CD4-positive, alpha-beta T cell treated with Interleukin-2 at 100 ng/mL for 4 hours (primary cell): ENCODE measurements at places on chromosomes 11 and 22.
A peak's percentile ranks its signal among the peaks of the same experiment; 100 is the strongest.

- peak; percentile 3 for DNase-seq
Measured at GRCh38 chr22:18110194-18110953, at the start of gene TUBA8. Gene TUBA8, plus strand, starts transcription at chr22:18110809. Its CDS starts 57 bp downstream, at chr22:18110866.

GRCh38 chr11:117809236-117810055 is 12.4 kb upstream of the DSCAML1 start:
- peak; percentile 45 for DNase-seq

- no peak for DNase-seq
Measured at GRCh38 chr11:26231252-26231661, 100.7 kb upstream of the ANO3 start.

DNA sequence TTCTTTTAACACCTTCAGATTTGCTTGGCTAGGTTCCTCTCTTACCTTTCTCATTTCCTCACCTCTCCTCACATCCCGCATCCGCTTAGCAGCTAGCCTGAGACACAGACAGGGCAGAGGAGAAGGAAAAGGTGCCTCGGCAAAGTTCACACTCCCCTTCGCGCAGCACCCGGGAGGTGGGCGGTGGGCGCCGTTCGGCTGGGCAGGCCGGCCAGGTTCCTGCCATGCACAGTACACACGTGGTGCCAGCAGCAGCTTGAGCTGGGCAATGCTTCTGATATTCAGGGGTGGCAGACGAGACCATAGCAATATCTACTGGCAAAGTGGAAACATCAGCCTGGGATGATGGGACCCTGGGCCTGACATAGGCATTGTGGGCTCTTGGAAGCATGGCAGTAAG is 3.3 kb downstream of the NTM start:
- DNase-seq = no peak

DNA sequence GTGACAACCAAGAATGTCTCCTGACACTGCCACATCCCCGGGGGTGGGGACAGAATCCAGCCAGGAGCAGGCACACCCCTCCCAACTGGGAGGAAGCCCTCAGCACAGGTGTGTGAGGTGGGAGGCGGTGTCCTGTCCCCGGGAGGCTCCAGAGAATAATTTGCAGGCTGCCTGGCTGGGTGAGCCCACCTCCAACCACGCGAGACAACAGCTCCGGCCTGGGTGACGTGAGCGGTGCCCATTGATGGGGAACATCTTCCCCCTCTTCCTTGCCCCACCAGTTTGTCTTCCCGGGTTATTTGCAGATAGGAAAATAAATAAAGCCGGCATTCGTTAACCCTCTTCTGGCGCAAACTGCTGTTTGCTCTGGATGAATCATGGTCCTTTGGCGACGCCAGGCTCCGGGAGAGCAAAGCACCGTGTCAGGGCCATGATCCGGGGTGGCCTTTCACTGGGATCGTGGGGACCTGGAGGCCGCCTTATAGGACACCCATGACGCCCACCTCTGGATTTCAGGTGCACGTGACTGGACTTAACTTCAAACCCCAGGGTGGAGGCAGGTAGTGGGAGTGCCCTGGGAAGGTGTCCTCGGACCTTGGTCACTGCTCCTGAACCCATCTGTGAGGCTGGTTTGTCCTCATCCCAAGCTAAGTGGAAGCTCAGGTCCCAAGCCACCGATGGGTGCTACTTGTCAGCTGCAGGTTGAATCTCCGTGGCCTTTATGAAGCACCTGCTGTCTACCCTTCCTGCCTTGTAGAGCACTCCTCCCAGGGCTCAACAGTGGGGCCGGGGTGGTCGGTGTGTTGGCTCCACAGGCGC is 13.9 kb downstream of the CCND1 start:
- no peak for DNase-seq

GRCh38 chr11:44464741-44465140 is 100.7 kb upstream of the CD82 start:
- DNase-seq = no peak

GRCh38 chr11:64372802-64373597 is 14.0 kb downstream of the RPS6KA4 start:
- no peak for DNase-seq

- no peak for DNase-seq
Measured at GRCh38 chr11:44627165-44627789, 61.8 kb downstream of the CD82 start.

GRCh38 chr11:112902361-112903011 is 58.7 kb upstream of the NCAM1 start:
- no peak for DNase-seq

DNA sequence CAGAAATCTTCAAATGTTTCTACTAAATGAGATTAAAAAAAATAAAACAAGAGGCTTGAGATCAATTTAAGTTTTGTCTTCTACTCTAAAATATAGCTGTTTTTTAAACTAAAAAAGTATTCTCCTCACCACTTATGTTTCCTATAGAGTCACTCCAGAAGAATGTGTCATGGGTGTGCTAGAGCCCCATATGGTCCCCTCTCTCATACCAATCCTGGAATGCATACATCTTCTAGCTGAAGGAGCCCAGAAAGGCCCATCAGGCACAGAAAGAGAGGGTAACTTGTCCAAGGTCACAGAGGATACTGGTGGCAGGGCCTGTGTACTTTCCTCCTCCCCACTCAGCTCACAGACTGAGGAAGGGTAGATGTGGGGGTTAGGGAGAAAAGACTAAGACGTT is 34.4 kb downstream of the RELT start:
- DNase-seq = no peak

GRCh38 chr11:12966002-12966401 is 43.1 kb upstream of the RASSF10 start:
- no peak for DNase-seq

GRCh38 chr11:91147885-91148284 is 925.0 kb upstream of the CHORDC1 start:
- DNase-seq = no peak

GRCh38 chr22:32668254-32669094 is 133.0 kb upstream of the TIMP3 start:
- no peak for DNase-seq

- DNase-seq = peak; percentile 15
Measured at GRCh38 chr11:59199546-59200422, 12.9 kb downstream of the MPEG1 start.

DNA sequence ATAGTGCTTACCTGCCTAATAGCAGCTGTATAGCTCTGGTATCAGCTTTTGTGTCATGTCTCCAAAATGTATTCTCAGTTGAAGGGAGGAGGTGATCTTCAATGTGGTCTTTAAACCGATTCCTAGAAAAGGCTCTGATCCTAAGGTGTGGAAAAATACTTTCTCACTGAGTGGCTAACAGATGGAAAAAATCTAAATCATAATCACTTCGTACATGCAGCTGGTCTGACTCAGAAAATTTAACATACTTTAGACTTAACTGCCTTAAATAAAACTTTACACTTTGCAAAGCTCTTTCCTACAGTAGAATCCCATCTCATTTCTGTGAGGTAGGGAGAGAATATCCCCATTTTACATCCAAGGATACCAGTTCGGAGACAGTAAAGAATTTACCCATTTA is 38.0 kb downstream of the C2CD3 start:
- no peak for DNase-seq

- DNase-seq = peak; percentile 15
Measured at GRCh38 chr11:48081151-48082010, 101.0 kb downstream of the PTPRJ start.

- DNase-seq = no peak
Measured at GRCh38 chr22:42548597-42549330, 5.0 kb upstream of the SERHL2 start.

DNA sequence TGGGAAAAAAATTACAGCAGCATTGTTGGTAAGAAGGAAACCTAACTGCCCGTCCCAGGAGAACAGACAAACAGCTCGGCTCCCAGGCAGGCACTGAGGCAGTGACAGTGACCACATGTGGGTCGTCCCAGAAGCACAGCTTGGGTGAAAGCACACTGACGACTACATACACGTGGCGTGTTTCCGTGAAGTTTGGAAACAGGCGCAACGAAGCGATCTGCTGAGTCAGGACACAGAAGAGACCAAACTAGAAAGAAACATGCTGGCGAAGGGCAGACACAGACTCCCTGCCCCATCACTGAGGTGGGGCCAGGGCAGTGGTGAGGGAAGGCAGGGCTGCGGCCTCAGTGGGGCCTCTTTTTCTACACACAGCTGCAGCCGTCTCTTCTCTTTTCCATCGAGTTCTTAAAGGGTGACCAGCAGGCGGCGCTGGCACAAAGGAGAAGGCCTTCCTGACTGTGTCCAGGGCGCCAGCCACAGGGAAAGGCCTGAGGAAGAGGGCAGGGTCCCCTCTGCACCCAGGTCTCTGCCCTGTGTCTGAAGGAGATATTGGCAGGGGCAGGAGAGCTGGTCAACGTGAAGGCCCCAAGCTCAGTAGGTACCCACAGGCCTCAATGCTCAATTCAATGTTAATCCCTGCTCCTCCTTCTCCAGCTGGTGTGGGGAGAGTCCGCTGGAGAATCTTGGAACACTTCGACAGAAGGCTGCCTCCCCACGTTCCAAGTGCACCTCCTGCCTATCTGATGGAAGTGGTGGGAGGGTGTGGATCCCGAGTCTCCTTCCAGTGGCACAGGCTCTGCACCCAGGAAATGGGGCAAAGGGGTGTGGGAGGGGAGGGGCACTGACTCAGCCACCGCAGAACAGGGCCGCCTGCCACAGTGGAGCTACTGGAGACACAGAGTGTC is 19.9 kb downstream of the CARS1 start:
- peak; percentile 54 for DNase-seq

DNA sequence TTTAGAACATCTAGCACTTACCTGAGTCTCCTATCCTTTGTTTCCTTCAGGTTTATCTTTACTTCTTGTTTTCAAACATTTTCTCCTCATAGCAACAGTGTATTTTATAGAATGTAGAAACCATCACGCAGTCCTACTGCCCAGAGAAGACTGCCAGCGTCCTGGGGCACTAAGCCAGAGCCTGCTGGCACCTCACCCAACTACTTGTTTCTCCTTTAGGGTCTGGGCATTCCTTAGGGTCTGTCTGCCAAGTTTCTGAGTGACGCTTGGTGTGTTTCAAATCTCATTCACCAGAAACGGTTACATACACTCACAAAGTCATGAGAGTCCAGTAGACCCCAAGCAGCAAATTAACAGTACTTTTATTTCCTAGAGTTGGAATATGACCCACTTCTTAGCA is 49.6 kb upstream of the SLC25A1 start:
- no peak for DNase-seq

GRCh38 chr22:44627521-44628139 is 74.4 kb upstream of the PRR5 start:
- DNase-seq = no peak

DNA sequence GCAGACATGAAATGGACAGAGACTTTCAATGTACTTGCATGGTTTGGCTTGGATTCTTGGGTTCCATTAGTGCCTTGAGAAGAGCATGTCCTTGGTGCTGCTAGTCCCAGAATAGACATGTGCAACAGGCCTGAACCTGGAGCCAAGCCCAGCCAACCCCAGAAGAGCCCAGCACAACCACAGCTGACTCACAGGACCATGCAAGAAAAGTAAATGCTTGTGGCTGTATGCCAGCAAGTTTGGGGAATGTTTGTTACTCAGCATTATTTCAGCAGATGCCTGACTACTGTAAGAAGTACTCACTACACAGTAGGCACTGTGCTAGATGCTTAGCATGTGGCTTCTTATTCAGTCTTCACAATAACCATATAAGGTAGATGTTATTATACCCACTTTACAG is 39.2 kb upstream of the HMGXB4 start:
- DNase-seq = no peak

- DNase-seq = no peak
Measured at GRCh38 chr11:27241311-27242122, 121.5 kb downstream of the CCDC34 start.

GRCh38 chr11:130881475-130882137 is 34.7 kb downstream of the SNX19 start:
- no peak for DNase-seq

DNA sequence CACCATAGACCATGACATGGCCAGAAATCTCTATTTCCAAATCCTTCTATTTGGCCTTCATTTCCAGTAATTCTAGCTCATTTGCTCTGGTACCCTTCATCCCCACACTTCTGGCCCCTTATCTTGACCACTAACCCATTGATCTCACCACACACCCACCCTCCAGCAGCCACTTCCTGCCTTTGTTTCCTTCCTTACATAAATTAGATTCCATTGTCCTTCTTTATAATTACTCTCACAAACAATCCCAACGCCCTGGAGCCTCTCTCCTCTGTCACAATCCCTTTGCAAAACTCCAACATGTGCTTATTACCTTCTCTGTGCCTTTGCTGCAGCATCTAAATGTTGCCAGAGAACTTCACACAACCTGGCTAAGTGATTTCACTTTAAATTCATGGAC is 14.8 kb downstream of the APLNR start:
- no peak for DNase-seq

- DNase-seq = no peak
Measured at GRCh38 chr22:50329236-50329635, 2.4 kb upstream of the DENND6B start.

DNA sequence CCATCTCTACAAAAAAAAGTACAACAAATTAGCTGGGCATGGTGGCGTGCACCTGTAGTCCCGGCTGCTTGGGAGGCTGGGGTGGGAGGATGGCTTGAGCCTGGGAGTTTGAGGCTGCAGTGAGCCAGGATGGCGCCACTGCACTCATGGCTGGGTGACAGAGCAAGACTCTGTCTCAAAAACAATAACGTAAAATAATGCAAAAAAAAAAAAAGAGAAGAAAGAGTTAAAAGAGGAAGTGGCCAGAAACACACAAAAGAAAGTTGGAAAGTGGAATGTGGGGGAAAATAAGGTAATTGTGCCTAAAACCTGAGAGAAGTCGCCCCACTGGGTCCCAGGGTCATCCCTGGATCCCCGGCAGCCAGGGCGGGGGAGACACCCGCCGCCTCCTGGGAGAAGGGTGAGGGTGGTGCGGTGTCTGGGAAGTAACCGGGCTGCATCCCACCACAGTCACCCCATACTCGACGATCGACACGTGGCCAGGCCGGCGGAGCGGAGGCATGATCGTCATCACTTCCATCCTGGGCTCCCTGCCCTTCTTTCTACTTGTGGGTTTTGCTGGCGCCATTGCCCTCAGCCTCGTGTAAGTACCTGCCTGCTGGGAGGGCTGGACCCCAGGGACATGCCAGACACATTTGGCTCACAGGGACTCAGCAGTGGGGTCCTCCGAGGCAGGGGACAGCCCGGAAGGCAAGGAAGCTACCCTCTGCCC is 8.1 kb downstream of the UPK3A start:
- DNase-seq = no peak

DNA sequence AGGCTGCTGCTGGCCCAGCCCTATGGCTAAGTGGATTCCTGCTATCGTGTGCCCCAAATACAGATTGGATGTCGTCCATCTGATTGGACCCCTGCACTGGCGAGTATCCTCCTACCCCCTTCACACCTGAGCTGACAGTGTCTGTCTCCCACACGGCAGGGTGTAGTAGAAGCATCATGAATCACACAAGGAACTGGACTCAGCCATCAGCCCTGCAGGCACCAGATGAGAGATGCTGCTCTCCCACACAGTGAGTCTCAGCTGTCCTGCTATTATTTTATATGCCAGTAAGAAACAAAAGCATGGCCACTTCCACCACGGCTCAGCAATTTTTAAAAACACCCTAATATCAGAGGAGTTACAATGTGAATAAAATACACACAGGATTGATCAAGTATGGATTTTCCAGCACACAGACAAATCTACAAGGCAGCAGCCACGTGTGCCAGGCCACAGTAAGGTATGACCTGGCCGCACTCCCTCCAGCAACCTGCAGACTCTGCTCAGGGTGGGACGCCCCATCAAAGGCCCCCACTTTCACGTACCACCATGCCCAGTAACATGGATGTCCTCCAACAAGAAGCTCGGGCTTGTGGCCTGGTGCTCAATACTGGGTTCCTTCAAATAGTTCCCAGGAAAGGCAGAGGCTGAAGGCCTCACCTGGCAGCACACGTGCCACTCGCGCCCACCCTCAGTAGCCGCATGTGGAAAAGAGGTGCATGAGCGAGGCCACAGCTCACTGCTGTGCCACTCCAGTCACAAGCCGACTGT is 16.4 kb upstream of the SLC25A1 start:
- DNase-seq = no peak
